ENCODE measurements at places on chromosomes 12 and 14. TPM values are rescaled to one million over a fixed set of nuclear protein-coding genes. Genes with fewer than 3 reads are reported as not detected.

Gene PTGDR
- total RNA-seq: 1.6 TPM

- DNase-seq: no peak
Measured at GRCh38 chr12:68573406-68573805, 37.3 kb upstream of the RAP1B start.

Gene PPP4R4
- total RNA-seq: 28.7 TPM

Gene DEPDC4
- total RNA-seq: not detected

DNA sequence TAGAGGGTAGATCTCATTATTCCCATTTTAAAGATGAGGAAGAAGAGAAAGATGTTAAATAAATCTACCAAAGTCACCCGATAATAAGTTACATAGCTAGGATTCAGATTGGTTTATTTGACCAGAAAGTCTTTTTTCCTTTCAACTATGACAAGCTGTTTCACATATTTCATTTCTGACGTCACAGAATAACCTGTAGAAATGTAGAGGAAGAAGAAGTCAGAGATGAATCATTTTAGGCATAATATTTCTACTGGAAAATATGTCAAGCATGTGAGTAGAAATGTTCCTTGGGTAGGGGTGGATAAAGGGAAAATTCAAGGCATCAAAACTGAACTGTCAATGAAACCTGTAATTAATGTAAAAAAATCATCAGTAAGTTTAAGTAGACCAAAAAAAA lies 107.0 kb downstream of the MGST1 start:
- DNase-seq: no peak

DNA sequence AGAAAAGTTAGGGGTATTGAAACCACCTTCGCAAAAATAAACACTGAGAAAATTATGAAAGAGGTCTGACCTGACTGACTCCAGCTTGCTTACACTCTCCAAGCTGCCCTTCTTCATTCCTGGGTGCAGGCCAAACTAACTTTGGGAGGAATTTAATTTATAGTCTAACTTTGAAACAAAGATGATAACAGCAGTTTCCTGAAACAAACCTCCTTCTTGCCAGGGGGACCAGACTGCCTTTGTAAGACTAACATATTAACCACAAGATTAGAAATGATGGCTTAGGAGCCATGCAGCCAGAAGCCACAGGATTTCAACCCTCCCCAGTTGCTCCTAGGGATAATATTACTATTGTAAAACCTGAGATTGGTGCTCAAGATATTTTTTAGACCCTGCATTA lies 13.8 kb upstream of the EEA1 start:
- DNase-seq: no peak

DNA sequence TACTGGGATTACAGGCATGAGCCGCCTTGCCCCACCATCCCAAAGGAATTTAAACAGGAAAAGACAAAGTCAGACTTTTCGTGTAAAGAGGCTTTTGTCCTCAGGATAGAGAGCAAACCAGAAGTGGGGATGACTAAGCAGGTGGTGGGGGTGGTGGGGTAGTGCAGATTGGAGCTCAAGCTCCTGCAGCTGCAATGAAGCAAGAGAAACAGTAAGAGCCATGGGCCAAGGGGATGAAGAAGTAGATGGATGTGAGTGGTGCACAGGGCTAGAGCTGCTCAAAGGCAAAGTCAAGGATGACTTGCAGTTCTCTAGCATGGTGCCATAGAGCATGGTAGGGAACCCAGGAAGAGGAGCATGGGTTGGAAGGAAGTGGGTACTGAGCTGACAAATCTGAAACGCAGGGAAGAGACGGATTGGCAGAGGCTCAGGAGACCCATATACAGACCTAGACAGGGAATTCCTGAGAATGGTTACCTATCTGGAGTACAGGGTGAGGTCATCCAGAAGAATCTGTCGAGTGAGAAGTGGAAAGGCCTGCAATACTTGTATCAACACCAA lies 11.4 kb upstream of the RNF34 start:
- no peak for DNase-seq

Gene GUCY2C
- not detected for total RNA-seq

Gene PTGR2
- 24.9 TPM for total RNA-seq

Gene ZC2HC1C
- 7.7 TPM for total RNA-seq

GRCh38 chr12:71721783-71722505 lies 32.7 kb upstream of the RAB21 start:
- DNase-seq: no peak

Gene KRT71
- not detected for total RNA-seq

- DNase-seq: no peak
Measured at GRCh38 chr12:92105676-92106075, 40.0 kb downstream of the BTG1 start.

GRCh38 chr14:46323404-46323762 lies 328.2 kb downstream of the RPL10L start:
- no peak for DNase-seq

- no peak for DNase-seq
Measured at GRCh38 chr12:6020930-6021329, 75.9 kb upstream of the ANO2 start.

DNA sequence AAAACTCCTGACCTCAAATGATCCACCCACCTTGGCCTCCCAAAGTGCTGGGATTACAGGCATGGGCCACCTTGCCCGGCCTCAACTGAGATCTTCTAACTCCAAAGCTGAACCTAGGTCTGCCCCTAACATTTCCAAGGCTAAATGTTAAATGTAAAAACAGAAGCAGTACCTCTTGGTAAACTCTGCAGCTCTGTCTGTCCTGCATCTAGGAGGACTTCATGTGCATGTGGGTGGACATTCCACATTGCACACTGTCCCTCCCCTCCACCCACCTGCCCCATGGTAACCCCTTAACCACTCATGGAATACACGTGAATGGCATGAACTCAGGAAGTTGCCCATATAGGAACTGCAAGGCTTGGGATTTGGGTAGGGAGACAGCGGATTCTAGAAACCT lies 33.1 kb downstream of the SNX6 start:
- DNase-seq: no peak

GRCh38 chr12:3432176-3432742 lies 58.7 kb upstream of the PRMT8 start:
- no peak for DNase-seq

- no peak for DNase-seq
Measured at GRCh38 chr12:99804715-99805114, 157.2 kb downstream of the GARIN6 start.

Gene SYCP3
- 1.0 TPM for total RNA-seq

Gene STXBP6
- 40.9 TPM for total RNA-seq

Gene ADAMTS20
- total RNA-seq: not detected

DNA sequence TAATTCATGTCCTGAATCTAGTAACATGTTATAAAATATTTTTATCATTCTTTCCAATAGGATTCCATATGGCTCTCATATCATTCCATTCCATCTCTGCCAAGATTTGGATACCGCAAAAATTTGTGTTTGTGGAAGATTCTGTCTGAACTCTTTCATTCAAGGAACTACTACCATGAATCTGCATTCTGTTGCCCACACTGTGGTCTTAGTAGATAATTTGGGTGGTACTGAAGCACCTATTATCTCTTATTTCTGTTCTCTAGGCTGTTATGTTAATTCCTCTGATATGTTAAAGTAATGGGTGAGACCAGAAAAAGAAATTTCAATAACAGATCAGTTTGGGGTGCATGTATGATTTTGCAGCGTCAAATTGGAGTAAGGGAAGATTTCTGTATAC lies 6.2 kb downstream of the RPL36AL start:
- DNase-seq: no peak

Gene ENDOU
- 2.0 TPM for total RNA-seq

Gene SDR9C7
- 0.58 TPM for total RNA-seq

- DNase-seq: no peak
Measured at GRCh38 chr14:89849931-89850330, 104.6 kb downstream of the EFCAB11 start.

GRCh38 chr12:124170760-124171159 lies 124.1 kb upstream of the RFLNA start:
- DNase-seq: no peak

- no peak for DNase-seq
Measured at GRCh38 chr14:22422238-22422637, 166.8 kb downstream of the DAD1 start.

- DNase-seq: no peak
Measured at GRCh38 chr12:66667906-66668305, 11.0 kb downstream of the GRIP1 start.

DNA sequence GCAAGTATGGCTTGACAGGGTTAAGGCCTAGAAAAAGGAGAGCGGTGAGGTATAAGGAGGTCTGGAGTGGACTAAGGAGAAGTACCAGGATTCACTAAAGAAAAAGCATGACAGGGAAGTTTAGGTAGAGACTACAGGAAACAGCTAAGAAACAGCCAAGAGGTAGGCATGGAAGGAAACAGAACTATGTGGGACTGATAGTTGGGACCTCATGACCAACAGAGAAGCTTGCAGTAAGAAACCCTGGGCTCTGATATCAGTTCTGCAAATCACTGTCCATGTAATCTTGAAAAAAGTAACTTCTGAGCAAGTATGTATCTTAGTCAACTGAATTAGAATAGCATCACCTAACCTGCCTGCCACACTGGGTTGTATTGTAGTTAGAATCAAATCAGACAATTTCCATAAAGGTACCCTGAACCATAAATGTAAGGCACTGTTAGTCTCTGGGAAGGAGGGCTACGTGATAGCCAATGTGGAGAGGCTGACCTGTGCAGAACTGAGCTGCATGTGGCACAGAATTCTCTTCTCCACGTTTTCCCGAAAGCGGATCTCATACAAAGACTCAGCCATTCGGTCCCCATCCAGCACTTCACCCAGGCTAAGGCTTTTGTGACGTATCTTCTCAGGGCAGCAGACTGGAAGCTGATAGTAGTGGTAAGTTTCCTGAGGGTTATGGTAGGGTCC lies 912 bp downstream of the TM9SF1 start:
- DNase-seq: no peak

Gene FERMT2
- 77.4 TPM for total RNA-seq

Gene DPY19L2
- 36.3 TPM for total RNA-seq

Gene NEUROD4
- not detected for total RNA-seq

Gene HOXC10
- total RNA-seq: not detected

- DNase-seq: no peak
Measured at GRCh38 chr14:90518069-90518940, 121.5 kb downstream of the CALM1 start.

Gene RILPL2
- 3.9 TPM for total RNA-seq

DNA sequence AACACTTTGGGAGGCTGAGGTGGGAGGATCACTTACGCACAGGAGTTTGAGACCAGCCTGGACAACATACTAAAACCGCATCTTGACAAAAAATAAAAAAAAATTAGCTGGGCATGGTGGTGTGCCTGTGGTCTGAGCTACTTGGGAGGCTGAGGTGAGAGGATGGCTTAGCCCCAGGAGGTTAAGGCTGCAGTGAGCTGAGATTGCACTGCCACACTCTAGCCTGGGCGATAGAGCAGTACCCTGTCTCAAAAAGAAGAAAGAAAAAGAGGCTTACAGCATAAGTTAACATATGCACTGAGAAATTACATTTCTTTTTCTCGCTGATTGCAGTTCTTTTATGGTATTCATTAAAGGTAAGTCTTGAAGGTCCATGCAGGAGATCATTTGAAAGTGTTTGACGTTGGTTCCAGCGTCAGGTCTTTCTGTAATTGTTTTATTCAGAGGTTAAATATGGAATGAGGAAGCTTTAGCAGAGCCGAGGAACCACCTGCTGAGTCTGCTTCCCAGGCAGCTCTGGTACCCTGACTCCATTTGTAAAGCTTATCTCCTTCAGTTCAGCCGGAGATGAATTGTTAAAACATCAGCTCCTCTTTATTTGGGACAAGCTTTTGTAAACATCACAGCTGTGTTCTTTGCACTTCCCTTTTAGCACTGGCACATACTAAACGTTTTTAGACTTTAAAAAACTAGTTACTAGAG lies 18.5 kb downstream of the SFSWAP start:
- no peak for DNase-seq

- no peak for DNase-seq
Measured at GRCh38 chr12:11677093-11677492, 27.6 kb downstream of the ETV6 start.

DNA sequence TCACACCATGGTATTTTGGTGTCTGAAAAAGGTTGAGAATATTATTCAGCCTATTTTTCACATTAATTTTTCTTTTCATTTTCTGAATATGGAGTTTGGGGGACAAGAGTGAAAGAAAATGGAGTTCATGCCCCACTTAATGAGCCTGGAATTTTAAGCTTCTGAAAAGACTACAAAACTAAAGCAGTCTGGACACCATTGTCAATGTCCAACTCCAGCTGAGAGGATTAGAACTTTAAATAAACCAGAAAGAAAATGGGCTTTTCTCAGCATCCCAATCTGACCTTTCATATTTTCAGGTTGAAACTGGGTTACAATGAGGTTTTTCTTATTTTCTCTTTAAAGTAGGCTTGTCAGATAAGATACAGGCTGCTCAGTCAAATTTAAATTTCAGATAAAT lies 207.7 kb downstream of the SLC6A15 start:
- no peak for DNase-seq

Gene TMPO
- total RNA-seq: 47.4 TPM

Gene TAS2R19
- total RNA-seq: 10.4 TPM

Gene PNMA1
- 184 TPM for total RNA-seq

Gene FAM186B
- 0.21 TPM for total RNA-seq

Gene WNT1
- not detected for total RNA-seq

DNA sequence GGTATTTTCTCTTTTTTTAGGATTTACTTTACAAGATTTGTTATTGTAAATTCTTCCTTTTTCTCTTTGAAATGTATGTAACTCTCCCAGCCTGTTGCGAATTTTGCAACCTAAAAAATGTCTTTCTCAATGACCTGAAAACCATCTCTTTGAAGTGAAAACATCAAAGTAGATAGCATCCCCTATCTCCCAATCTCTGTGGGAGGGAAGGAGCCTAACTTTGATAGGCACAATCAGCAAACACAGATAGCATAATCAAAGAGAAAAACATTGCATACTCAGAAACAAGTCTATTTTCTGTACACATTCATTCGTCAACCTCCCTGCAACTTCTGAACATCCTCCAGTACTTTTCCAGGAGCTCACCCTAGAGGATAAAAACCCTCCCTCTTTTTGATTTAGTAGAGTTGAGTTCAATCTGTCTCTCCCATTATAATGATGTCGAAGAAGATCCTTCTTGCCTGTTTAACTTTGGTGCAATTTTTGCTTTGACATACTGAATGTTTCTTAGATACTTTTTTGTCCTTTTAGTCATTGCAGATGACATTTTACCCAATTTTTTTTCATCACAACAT lies 849.2 kb upstream of the LRFN5 start:
- no peak for DNase-seq

GRCh38 chr12:49462083-49462744 lies 76.6 kb upstream of the KCNH3 start:
- no peak for DNase-seq
